ENCODE measurements at places on chromosomes 7 and 10. TPM values are rescaled to one million over a fixed set of nuclear protein-coding genes. Genes with fewer than 3 reads are reported as not detected.

The AKR1C8 gene
- total RNA-seq: not detected

The CNPY1 gene
- total RNA-seq: not detected

The C7orf33 gene
- total RNA-seq: not detected

The RNLS gene
- total RNA-seq: 9.4 TPM

The DYNC1I1 gene
- 4.4 TPM for total RNA-seq

The CACNB2 gene
- total RNA-seq: 13.0 TPM

The MRC1 gene
- not detected for total RNA-seq

The GIMAP1 gene
- total RNA-seq: not detected

The METTL27 gene
- total RNA-seq: 8.7 TPM

The APBB1IP gene
- total RNA-seq: not detected

The SPDYE8 gene
- not detected for total RNA-seq

The TUBAL3 gene
- 0.22 TPM for total RNA-seq

The STN1 gene
- 14.2 TPM for total RNA-seq

The CDK5 gene
- 17.4 TPM for total RNA-seq

The ASCC1 gene
- total RNA-seq: 36.4 TPM

The PDK4 gene
- 1.1 TPM for total RNA-seq

The PRR15 gene
- total RNA-seq: 6.6 TPM

The CYCS gene
- 46.8 TPM for total RNA-seq

The VPS37D gene
- 16.1 TPM for total RNA-seq

The SPDYE1 gene
- not detected for total RNA-seq

The SFTPA1 gene
- total RNA-seq: not detected

The STEAP4 gene
- total RNA-seq: 0.16 TPM

The KNDC1 gene
- total RNA-seq: 23.7 TPM

The SLC26A5 gene
- not detected for total RNA-seq

The KEL gene
- total RNA-seq: 2.3 TPM

The PMS2 gene
- 26.1 TPM for total RNA-seq

The SDK1 gene
- total RNA-seq: 12.8 TPM

The MTURN gene
- total RNA-seq: 24.2 TPM

The ZNF488 gene
- 0.99 TPM for total RNA-seq

Data from mesothelial cell of epicardium (in vitro differentiated cells).